ENCODE measurements at places on chromosomes 12 and 14.

GRCh38 chr14:105863296-105864108 lies 337.1 kb downstream of the TMEM121 start:
- DNase-seq: no peak

- no peak for DNase-seq
Observed at GRCh38 chr14:33065634-33066033, 127.0 kb downstream of the NPAS3 start.

DNA sequence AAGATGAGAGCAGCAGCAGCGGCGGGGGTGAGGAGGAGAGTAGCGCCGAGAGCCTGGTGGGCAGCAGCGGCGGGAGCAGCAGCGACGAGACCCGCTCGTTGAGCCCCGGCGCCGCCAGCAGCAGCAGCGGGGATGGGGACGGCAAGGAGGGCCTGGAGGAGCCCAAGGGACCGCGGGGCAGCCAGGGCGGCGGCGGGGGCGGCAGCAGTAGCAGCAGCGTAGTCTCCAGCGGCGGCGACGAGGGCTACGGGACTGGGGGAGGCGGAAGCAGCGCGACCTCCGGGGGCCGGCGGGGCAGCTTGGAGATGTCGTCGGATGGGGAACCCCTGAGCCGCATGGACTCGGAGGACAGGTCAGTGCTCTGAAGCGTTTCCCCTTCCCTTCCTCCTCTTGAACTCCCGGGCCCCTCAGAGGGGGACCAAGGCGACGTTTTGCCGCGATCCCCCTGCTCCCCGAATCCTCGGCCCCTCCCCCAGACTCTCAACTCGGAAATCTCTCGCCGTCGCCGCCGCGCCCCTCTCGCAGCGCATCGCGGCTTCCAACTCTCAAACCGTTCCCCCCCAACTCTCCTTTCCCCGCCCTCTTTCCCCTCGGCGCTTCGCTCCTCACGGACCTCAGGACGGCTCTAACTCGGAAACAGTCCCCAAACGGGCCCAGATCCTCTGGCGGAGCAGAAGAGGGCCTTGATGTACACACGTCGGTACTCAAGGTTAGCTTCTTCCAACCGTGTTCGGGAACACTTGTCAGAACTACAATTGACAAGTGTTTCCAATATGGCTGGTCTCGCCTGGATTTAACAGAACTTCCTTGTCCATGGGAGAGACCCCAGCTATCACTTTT lies 947 bp downstream of the AEBP2 start:
- DNase-seq: peak; percentile 54

- DNase-seq: peak; percentile 48
Observed at GRCh38 chr14:94392510-94392935, 4.1 kb upstream of the SERPINA1 start.

GRCh38 chr12:105983622-105984320 lies 155.0 kb downstream of the NUAK1 start:
- peak; percentile 66 for DNase-seq

DNA sequence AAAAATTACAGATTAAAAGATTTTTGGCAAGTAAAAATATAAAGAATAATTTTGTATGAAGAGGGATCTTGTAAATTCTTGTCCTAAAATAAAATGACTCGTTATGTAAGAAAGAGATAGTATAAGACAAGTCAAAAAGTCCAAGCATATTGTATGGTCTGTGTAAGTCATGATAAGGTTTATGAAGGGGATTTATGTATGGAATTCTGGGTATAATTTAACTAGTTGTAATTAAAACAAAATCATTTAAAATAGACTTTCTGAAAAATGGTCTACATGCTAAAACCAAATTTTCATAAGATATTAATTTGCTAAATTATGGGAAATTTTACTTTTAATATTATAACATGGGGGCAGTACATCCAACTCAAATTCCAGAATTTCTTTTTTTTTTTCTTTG lies 17.6 kb upstream of the PEX5 start:
- no peak for DNase-seq

GRCh38 chr12:46177837-46178608 lies 90.8 kb downstream of the SLC38A1 start:
- DNase-seq: no peak

- no peak for DNase-seq
Observed at GRCh38 chr12:125201940-125202339, 136.7 kb downstream of the AACS start.

DNA sequence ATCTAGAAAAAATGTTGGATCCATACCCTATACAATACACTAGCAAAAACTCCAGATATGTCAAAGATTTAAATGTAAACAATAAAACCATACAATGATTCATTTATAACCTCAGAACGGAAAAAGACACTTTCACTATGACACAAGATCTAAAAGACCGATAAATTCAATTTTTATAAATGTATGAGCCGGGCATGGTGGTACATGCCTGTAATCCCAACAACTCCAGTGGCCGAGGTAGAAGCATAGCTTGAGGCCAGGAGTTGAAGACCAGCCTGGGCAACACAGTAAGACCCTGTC lies 2.5 kb upstream of the SOS2 start:
- no peak for DNase-seq

- no peak for DNase-seq
Observed at GRCh38 chr14:41604721-41605531, 1.8 kb upstream of the LRFN5 start.

GRCh38 chr12:81800298-81801148 lies 41.4 kb upstream of the PPFIA2 start:
- DNase-seq: no peak

DNA sequence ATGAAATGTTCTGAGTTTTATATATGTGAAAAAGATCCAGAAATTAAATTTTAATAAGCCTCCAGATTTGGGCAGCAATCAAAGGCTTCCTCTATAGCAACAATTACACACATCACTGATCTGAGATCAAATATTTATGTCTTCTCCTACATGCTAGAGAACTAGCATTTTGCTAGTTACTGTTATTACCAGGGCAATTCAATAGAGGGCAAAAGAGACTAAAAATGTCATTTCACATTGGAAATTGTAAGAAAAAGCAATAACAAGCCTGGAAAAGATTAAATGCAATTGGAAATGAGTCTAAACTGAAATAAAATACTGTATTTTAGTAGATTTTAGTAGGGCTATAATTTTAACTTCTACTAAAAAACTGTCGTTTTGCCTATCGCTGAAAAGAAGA lies 32.6 kb upstream of the ANO6 start:
- peak; percentile 45 for DNase-seq
